ENCODE measurements at places on chromosomes 4 and X.

DNA sequence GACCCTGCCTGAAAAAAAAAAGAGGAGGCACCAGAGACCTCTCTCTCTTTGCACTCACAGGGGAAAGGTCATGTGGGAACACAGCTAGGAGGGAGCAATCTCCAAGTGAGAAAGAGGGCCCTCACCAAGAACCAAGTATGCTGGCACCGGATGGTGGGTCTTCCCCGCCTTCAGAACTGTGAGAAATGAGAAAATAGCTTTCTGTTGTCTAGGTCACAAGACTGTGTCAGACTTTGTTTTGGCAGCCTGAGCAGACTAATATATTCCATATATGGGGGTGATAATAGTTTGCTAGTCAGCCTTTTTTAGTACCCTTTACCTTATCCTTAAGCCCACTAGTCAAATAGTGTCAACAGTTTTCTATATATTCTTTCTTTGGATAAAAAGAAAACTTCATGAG lies 193.0 kb downstream of the TRIML1 start:
- no peak for DNase-seq

DNA sequence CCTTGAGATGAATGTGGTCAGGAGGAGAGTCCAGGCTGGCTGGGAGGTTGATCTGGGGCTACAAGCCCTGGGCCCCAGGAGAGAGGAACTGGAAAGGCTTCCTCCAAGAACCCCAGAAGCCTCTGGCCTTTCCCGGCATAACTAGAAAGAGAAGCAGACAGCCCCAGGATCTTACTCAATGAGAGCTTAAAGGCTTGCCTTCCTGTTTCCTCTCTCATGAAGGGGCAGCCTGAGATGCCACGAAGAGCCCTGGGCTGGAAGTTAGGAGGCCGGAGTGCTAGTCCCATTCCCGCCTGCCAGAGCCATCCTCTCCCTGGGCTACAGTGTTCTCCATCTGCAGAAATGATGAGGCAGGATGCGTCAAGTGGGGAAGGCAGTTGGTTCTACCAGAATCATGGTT lies 20.1 kb upstream of the XPNPEP2 start:
- DNase-seq: no peak

DNA sequence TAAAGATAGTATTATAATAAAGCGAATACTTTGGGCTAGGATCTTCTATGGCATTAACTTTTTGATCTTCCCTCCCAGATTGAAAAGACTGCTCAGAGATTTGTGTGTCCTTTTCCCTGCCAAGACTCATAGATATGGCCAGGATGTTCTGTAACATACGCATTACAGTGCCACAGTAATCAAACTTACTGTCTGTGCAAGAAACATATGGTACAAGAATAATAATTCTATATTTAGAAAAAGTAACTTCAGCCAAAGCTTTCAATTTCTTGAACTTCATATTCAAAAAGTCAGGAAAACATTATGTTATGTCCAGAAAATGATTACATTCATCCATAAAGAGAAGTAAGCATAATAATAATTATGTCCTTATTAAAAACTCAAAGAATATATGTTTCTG lies 100.9 kb upstream of the GUCY1A1 start:
- DNase-seq: no peak

GRCh38 chrX:18639280-18639679 lies 32.6 kb downstream of the RS1 start:
- DNase-seq: no peak

DNA sequence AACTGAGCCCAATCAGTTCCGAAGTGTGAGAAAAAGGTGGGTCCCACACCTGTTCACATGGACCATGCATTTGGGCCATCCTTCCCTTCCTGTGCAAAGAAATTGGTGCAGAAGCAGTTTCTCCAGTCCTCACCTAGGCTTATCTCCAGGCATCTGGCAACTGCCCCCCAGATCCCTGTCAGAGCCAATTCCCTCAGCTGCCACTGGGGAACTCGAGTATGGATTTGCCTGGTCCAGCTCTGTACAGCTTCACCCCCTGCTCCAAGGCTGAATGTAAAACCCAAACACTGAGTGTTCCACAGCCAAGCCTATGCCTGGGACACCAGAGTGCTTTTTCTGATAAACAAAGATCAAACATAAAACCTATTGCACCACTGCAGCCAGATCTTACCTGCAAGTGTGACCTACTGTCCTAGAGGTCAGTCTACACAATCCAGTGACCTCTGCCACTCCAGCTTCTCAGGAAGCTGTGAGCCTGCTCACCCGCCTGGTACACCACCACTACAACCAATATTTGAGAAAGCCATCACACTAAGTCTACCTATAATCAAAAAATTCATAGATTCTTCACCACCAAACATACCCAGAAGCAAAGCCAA lies 136.4 kb downstream of the STPG2 start:
- no peak for DNase-seq
